ENCODE measurements at places on chromosomes 13 and 19.

DNA sequence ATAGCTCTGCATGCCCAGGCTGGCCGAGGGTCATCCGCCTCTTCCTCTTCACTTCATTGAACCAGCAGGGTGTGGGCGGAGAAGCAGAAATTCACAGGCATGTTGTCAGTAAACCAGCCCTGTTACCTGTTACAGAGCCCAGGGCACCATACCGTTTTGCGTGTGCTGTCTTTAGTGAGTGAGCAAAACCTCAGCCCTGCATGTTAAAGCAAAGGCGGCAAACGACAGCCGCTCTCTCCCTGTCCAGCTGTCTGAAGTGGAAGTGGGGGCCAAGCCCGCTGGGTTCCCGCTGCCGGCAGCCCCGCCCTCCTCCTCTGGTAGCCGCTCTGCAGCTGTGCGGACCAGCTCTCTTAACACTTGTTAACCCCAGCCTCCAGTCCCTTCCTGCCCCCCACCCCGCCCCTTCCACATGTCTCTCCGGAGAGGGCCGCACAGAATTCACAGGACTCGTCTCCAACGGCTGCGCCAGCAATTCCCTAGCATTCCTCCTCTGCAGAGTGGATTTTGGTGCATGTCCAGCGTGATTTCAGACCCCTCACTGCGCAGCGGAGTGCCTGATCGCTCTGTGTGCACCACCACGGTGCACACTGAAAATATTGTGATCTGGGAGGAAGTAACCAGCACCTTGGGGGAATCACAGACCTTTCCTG lies 12.7 kb downstream of the KLHL26 start:
- no peak for DNase-seq

GRCh38 chr13:20451397-20451796 lies 74.3 kb downstream of the CRYL1 start:
- no peak for DNase-seq

DNA sequence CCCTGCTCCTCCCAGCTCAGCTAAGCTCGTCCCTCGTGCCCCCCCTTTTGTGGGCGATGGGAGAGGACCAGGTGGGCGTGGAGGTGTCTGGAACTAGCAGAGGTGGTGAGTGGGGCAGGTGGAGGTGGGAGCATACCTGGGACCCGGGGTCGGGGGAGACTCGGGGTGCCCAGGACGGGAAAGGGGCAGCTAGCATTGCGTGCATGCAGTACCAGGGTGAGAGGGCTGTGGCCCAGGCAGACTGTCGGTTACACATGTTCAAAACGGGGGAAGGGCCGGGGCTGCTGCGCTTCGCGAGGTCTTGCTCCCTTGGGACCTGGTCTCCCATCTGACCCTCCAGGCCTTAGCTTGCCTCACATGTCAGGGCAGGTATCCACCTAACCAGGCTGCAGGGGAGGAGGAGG lies 9.1 kb downstream of the TLE5 start:
- DNase-seq, result no peak

DNA sequence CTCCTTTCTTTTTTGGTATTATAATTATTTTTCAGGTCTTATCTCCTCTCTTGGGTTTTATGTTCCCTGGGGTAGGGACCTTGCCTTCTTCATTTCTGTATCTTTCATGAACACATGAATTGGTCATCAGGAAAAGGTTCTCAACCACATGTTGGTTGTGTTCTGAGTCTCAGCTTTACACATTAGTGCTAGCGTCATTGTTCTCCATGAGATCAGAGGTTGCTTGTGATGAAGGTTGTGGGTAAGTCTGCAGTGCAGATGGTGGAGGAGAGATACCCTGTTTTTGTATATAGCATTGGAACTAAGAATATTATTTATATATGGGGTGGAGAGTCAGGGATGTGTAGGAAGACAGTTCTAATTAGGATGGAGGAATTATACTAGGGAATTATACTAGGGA lies 24.5 kb upstream of the CEACAM8 start:
- DNase-seq, result no peak

- no peak for DNase-seq
These were observed 425.4 kb downstream of the DCT start for GRCh38 chr13:94053986-94054593.

DNA sequence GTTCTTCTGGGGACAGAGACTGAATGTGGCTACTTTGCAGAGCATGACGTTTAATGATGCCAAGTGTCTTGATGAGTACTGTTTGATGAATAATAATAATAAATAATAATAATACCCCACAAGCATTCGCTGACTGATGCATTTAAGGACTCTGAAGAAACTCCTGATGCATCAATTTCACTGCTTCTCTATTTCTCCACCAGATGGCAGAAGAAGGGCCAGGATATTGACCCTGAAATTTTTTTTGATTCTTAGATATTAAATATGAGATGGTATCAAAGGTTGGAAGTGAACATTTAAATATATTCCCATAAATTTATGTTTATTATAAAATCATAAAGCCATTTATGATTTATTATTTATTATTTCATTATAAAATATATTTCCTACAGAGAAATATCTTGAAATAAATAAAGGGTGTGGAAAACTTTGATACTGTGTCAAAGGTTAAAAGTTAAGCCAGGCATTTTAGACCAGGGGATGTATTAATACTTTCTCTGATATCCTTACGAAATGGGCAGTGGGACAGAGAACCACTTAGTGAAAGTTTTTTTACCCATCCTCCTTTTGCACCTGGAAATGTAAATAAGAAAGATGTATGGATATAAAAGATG lies 170.9 kb downstream of the LACC1 start:
- peak; percentile 18 for DNase-seq

GRCh38 chr13:24225930-24226329 lies 65.4 kb downstream of the SPATA13 start:
- DNase-seq, result no peak

DNA sequence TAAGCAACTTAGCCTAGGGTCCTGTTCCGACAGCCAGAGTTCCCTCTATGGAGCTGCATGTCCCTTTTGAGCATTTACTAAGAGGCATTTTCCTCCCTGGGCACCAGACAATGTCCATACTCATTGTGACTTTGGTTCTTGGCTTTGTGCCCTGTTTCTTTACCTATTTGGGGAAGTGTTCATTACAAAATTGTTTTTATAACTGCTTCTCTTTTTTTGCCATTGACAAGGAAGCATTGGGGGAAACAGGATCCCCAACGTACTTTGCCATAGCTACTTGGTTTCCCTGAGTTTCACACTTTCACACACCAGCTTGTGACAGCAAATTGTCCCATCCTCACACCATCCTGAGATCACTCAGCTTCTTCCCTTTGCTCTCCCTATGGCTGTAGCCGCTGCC lies 81.1 kb upstream of the SIAH3 start:
- DNase-seq, result no peak

GRCh38 chr13:19632915-19633478 lies 462 bp upstream of the MPHOSPH8 start:
- no peak for DNase-seq

DNA sequence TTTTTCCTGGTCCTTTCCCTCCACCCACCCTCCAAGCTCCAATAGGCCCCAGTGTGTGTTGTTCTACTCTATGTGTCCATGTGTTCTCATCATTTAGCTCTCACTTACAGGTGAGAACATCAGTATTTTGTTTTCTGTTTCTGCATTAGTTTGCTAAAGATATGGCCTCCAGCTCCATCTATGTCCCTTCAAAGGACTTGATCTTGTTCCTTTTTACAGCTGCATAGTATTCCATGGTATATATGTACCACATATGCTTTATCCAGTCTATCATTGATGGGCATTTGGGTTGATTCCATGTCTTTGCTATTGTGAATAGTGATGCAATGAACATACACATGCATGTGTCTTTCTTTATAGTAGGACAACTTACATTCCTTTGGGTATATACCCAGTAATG lies 47.1 kb upstream of the ZNF30 start:
- no peak for DNase-seq

DNA sequence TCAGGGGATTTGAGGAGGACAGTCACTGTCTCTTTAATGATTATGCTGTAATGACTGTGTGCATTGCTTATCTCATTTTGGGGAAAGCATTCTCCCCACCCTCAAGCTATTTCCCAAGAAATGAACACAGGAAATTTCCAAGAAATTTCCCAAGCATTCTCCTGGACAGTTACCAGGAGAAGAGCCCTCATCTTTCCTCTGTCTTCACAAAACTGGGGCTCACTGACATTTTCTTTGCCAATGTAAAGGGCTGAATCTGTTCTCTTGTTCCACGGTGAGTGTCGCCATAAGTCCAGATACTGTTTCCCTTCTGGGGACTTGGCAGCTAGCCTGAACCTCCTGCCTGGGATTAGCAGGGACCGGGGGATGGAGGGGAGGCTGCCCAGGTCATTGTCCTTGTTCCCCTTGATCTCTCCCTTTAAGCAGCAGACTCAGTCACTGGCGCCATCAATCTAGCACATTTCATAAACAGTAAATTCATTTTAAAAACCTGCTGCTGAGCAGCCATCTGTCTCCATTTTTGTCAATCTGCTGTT lies 172.8 kb downstream of the DNAJC15 start:
- no peak for DNase-seq

- DNase-seq, result no peak
These were observed 110.9 kb downstream of the SACS start for GRCh38 chr13:23322353-23323336.

DNA sequence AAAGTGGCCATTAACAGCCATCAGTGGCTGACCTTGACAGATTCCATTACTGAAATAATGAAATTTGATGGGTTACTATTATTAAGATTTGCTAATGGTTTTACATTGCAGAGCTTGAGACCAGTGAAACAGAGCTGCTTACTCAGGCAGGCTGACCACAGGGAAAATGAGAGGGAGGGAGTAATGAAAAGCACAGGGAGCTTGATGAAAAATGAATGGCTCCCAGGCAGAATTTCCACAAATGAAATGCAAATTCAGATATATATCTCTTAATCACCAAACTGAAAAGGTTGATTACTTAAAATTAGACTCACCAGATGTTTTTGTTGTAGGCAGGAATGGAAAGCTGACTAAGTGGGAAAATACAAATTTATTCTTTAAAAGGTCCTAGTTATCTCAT lies 36.1 kb downstream of the HTR2A start:
- DNase-seq, result no peak

- no peak for DNase-seq
These were observed 306 bp downstream of the SUGT1 start for GRCh38 chr13:52652980-52653303.

- peak; percentile 40 for DNase-seq
These were observed 4.9 kb upstream of the NWD1 start for GRCh38 chr19:16714702-16715287.

GRCh38 chr19:18895038-18895823 lies 727 bp downstream of the CERS1 start:
- DNase-seq, result no peak

DNA sequence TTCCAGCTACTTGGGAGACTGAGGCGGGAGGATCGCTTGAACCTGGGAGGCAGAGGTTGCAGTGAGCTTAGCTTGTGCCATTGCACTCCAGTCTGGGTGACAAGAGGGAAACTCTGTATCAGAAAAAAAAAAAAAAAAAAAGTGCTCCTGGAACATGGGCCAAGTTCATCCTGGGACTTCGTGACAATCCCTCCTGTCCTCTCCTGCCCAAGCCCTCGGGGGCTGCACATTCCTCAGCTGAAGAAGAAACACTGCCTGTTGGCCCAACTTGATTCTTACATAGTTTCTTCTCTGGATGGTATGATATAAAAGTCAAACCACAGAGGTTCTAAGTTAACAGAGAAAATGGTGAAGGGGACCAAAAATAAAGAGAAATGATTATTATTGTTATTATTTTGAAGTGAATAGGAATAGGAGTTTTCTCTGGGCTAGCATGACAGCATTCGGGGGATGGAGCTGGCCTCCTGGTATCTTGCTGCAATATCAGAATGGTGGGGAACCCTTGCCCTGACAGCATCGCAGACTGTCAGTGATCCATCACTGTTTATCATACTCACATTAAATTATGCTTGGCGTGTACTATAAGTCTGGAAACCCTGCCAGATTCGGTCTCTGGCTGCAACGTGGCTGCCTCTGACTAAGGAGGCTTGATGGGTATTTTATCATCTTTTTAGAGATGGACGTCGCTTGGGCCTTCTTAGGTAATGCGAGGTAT lies 113.7 kb upstream of the OXGR1 start:
- DNase-seq, result no peak

DNA sequence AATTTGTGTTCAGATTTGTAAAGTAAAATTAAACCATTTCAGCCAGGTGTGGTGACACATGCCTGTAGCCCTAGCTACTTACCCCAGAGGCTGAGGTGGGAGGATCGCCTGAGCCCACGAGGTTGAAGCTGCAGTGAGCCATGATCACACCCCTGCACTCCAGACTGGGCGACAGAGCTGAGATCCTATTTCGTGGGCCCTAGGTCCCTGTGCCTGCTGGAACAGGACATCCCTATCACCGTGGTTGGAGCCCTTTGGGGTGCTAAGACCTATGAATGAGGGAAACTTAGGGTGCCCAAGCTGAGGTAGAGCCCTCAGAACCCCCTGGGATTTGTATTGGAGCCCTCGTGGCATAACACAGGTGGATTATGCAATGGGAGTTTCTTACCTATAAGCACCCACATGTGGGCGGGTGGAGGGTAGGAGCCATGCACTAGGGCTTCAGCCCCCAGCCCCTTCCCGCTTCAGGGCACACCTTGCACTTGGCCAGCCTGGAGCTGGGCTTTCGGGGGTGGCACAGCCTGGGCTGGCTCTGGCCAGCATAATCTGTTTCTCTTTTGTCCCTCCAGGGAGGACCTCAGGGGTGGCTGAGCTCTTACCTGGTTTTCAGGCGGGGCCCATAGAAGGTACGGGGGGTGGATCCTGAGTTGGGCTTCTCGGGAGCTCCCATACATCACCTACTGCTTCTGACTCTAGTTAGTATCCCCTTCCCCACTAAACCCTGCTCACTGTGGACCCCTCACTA lies 7.2 kb upstream of the USF2 start:
- DNase-seq, result no peak

- DNase-seq, result no peak
These were observed 6.1 kb upstream of the CYSLTR2 start for GRCh38 chr13:48647625-48648024.

DNA sequence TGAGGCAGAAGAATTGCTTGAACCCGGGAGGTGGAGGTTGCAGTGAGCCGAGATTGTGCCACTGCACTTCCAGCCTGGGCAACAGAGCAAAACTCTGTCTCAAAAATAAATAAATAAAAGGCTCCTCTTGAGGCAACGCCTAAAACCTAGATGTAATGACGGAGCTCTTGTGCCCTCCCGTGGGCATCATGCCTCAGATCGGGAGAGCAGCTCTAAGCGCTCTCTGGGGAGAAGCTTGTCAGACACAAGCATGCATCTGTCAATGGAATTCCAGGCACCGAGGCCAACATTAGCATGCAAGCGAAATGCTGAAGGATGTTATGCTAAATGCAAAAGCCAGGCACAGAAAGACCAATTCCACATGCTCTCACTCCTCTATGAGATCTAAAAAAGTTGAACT lies 45.6 kb upstream of the MRI1 start:
- peak; percentile 76 for DNase-seq

GRCh38 chr19:55146078-55146704 lies 2.8 kb downstream of the TNNT1 start:
- peak; percentile 32 for DNase-seq

GRCh38 chr19:47430041-47430802 lies 10.9 kb upstream of the MEIS3 start:
- DNase-seq, result no peak

DNA sequence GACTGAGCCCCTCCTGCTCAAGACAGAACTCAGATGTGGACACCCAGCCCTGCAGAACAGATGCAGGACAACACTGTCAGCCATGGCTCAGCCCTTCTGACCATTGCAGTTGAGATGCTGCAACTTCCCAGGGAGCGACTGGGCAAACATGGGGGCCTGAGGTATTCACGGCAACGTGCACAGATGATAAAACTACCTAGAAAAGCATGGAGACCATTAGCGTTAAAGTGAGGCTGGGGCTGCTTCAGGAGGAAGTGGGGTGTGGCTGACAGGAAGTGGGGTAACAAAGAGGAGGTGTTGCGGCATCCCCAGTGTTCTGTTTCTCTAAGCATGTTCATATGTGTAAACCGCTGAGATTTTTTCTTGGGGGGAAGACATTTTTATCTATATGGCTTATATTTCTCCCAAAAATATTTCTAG lies 1.3 kb upstream of the SIGLEC9 start:
- DNase-seq, result no peak

Data from foreskin melanocyte (primary cell).